Activated CD8-positive, alpha-beta memory T cell treated with anti-CD3 and anti-CD28 coated beads, Interleukin-2, amount 10 ng/mL, durations not matched to agents 7 days and 5 days (primary cell): ENCODE measurements at places on chromosomes 7 and 10. TPM values are rescaled to one million over a fixed set of nuclear protein-coding genes. Genes with fewer than 3 reads are reported as not detected.

DNA sequence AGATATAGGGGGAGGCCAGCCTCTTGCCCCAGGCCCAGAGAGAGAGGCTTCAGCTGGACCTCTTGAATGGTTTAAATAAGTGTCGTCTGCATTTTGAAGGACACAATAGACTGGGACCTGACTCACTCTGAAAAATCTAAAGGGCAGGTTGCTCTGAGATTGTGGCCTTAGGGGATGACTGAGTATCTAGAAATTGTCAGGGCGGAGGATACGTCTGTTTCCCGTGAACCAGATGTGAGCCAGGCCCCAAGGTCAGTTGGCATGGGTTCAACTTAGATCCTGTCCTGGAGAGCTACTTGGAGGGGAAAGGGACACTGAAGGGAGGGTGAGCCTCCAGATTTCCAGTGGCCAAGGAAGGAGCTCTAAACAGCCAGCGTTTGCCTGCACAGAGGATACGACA lies 110.2 kb downstream of the CHN2 start:
- H3K36me3 ChIP-seq, result no peaks in the 10 kb centered on the region
- no peak overlapping the region for H3K4me3 ChIP-seq
- H3K4me1 ChIP-seq, result no peaks in the 10 kb centered on the region
- H3K27ac ChIP-seq, result no peak overlapping the region
- no peak for DNase-seq
- peaks cover 10% of the 10 kb centered on the region for H3K27me3 ChIP-seq

GRCh38 chr7:70072220-70072619 lies 473.9 kb downstream of the AUTS2 start:
- no peaks in the 10 kb centered on the region for H3K4me1 ChIP-seq
- no peaks in the 10 kb centered on the region for H3K27me3 ChIP-seq
- no peak overlapping the region for H3K4me3 ChIP-seq

DNA sequence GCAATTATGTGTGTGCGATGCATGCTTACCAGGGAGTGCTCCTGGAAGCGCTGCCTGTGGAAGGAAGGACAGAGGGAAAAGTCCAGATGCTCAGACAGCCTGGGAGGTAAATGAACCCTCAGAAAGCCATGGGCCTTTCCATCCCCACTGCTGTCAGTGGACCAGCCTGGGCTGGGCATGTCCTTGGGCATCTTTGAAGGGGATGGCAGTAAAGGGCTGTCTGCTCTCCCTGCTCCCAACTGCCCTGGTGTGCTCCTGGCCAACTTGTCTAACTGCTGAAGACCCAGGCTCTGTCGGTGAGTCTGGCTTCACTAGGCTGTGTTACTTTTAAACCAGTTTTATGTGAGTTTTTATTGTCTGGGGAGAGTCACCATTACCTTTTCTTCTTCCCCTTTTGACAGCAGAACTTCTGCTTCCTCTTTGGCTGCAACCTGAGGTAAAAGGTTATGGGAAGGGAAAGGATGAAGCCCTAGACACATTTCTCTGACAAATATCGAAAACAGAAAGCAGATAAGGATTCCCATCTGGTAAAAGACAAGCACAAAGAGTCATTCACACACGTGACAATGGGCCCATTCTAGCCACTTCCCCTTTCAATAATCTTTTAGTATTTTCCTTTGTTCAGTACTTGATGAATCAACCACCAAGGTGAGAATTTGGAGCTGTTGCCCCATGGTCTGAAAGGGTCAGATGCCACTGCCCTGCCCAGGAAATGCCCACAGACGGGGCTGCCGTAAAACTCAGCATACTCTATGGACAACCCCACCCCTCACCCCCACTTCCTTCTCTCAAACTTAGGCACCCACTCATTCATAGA lies 27.6 kb upstream of the PIK3AP1 start:
- no peaks in the 10 kb centered on the region for H3K36me3 ChIP-seq
- DNase-seq, result peak; percentile 43
- H3K4me1 ChIP-seq, result peaks cover 18% of the 10 kb centered on the region
- peaks cover 4% of the 10 kb centered on the region for H3K27me3 ChIP-seq

DNA sequence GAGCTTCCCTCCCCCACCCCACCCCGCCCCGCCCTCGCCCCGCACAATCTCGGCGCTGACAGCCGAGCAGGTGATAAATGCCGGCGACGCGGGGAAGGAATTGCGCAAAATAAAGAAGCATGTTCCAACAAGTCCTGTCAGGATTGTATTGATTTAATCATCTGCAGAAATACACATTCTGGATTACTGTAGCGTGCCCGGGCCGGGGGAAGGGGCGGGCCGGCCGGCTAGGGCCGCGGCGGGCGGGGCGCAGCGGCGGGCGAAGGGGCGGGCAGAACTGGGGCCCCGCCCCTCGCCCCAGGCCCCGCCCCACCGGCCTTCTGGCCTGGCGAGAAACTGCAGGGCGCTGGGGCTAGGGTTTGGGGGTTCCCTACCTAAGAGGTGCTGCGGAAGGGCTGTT lies 88.9 kb upstream of the PAX2 start:
- peaks cover 18% of the 10 kb centered on the region for H3K4me1 ChIP-seq
- no peak overlapping the region for H3K27ac ChIP-seq
- H3K4me3 ChIP-seq, result no peak overlapping the region
- H3K27me3 ChIP-seq, result peaks cover 80% of the 10 kb centered on the region
- DNase-seq, result no peak

DNA sequence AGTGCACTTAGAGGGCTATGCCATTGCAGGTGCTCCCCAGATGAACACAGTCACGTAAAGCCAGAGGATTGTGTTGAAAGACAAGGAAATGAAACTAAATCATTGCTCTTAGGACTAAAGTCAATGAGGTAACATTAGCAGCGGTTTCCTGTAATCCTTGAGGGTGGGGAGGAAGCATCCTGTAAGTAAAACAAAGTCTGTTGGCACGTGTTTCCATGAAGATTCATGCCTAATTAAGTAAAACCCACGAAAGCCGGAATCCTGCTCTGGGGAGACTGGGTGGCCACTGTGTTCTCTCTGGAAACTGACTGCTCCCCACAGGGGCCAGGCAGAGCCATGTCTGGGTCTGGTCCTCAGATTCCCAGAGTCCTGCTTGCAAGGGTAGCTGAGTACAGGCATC lies 18.3 kb downstream of the STEAP1B start:
- H3K27me3 ChIP-seq, result peaks cover 16% of the 10 kb centered on the region
- no peak overlapping the region for H3K4me3 ChIP-seq
- no peak for DNase-seq
- peaks cover 10% of the 10 kb centered on the region for H3K4me1 ChIP-seq
- no peak overlapping the region for H3K27ac ChIP-seq

- peaks cover 76% of the 10 kb centered on the region for H3K27me3 ChIP-seq
- peak; percentile 49 for DNase-seq
- peak overlapping the region; percentile 58 for H3K27ac ChIP-seq
- H3K36me3 ChIP-seq, result no peaks in the 10 kb centered on the region
- peaks cover 19% of the 10 kb centered on the region for H3K4me1 ChIP-seq
Observed at GRCh38 chr10:45373003-45373575, 927 bp upstream of the ALOX5 start.

- no peak within 1 kb of the TSS for H3K27ac ChIP-seq
- peak; percentile 87 for DNase-seq
- no peaks in the 10 kb centered on the region for H3K4me1 ChIP-seq
- H3K27me3 ChIP-seq, result no peaks in the 10 kb centered on the region
- H3K4me3 ChIP-seq, result no peak within 1 kb of the TSS
Observed at GRCh38 chr7:76201732-76202665, at the start of gene SRRM3. SRRM3 (plus strand) TSS chr7:76201896; CDS start chr7:76235067, 33,171 bp downstream.

GRCh38 chr7:40888499-40888898 lies 753.7 kb downstream of the SUGCT start:
- no peaks in the 10 kb centered on the region for H3K36me3 ChIP-seq
- H3K27ac ChIP-seq, result no peak overlapping the region
- no peaks in the 10 kb centered on the region for H3K27me3 ChIP-seq
- H3K4me1 ChIP-seq, result no peaks in the 10 kb centered on the region

DNA sequence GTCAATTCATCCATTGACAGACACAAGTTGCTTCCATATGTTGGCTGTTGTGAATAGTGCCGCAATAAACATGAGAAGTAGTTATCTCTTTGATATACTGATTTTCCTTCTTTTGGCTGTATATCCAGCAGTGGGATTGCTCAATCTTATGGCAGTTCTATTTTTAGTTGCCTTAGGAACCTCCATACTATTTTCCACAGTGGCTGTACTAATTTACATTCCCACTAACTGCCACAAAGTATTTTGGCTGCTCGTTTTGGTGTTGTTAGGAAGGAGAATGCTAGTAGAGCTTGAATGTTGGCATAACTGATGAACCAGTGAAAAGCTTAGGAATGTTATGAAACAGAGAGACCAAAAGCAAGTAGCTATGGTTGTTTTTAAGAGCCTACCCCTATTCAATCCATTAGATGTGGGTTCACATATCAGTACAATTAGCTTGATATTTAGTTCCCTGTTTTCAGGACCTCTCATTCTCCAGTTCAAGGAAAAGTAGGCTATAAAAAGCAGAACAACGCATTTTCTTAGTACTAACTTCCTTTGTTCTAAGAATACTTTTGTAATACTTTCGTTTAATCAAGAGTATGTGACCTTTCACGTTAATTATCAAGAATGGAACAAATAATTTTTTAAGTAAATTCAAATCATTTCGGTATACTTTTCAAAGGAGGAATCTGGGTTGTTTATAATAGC lies 100.3 kb downstream of the FAS start:
- no peaks in the 10 kb centered on the region for H3K36me3 ChIP-seq
- no peak for DNase-seq
- no peak overlapping the region for H3K4me3 ChIP-seq
- H3K27ac ChIP-seq, result no peak overlapping the region
- no peaks in the 10 kb centered on the region for H3K27me3 ChIP-seq

- no peak overlapping the region for H3K4me3 ChIP-seq
- H3K4me1 ChIP-seq, result peaks cover 41% of the 10 kb centered on the region
- no peak for DNase-seq
- H3K36me3 ChIP-seq, result peaks cover 10% of the 10 kb centered on the region
- H3K27me3 ChIP-seq, result peaks cover 62% of the 10 kb centered on the region
Observed at GRCh38 chr7:148625342-148625741, 34.8 kb downstream of the C7orf33 start.

- no peak overlapping the region for H3K4me3 ChIP-seq
- no peaks in the 10 kb centered on the region for H3K36me3 ChIP-seq
- no peaks in the 10 kb centered on the region for H3K27me3 ChIP-seq
- H3K4me1 ChIP-seq, result no peaks in the 10 kb centered on the region
- H3K27ac ChIP-seq, result no peak overlapping the region
Observed at GRCh38 chr7:84336303-84336702, 141.7 kb upstream of the SEMA3A start.

GRCh38 chr10:5530412-5530806 lies 5.6 kb downstream of the CALML3 start:
- no peaks in the 10 kb centered on the region for H3K36me3 ChIP-seq
- H3K4me1 ChIP-seq, result no peaks in the 10 kb centered on the region
- peaks cover 4% of the 10 kb centered on the region for H3K27me3 ChIP-seq
- H3K27ac ChIP-seq, result no peak overlapping the region

- H3K36me3 ChIP-seq, result peaks cover 17% of the 10 kb centered on the region
- H3K27me3 ChIP-seq, result no peaks in the 10 kb centered on the region
- peak; percentile 47 for DNase-seq
- peak overlapping the region; percentile 83 for H3K4me3 ChIP-seq
- peaks cover 41% of the 10 kb centered on the region for H3K4me1 ChIP-seq
- H3K27ac ChIP-seq, result peak overlapping the region; percentile 91
Observed at GRCh38 chr7:26292768-26293560, 1.3 kb downstream of the SNX10 start.

DNA sequence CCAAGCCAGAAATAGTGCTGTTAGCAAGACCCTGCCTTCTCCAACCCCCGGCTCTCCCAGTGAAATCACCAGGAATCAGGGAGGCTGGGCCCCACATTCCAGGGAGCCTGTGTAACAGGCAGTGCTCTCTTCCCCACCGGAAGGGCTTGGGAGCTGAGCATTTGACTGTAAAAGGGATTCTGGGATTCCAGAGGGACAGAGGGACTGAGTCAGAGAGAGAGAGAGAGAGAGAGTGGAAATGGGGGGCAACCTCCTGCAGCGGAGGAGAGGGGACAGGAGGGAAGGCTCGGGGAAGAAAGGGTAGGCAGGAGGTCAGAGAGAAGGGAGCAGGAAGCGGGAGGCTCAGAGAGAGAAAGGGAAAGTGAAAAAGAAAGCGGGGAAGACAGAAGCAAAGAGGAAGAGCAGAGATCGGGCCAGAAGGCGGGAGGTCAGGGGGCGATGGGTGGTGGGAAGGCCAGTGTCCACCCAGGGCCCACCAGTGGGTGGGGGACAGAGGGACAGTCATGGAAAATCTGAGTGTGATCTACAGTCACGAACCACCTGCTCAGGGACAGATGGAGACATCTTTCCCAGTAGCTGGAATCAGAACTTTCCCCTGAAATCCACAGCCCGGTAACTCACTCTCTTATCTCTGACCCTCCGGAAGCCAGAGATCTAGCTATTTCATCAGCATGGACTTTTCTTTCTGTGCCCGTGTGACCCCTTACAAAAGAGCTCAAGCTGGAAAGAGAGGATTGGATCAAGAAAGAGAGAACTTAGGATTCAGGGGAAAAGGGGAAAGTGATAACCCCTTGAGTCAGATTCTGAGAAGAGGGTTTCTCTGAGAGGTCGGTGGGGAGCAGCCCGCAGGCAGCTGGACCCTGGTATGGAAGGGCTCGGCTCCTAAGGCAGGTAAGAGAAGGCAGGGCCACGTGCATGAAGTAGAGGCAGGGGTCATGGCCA lies 4.6 kb upstream of the SERPINE1 start:
- H3K4me1 ChIP-seq, result peaks cover 37% of the 10 kb centered on the region
- no peaks in the 10 kb centered on the region for H3K36me3 ChIP-seq
- peaks cover 56% of the 10 kb centered on the region for H3K27me3 ChIP-seq
- peak overlapping the region; percentile 54 for H3K4me3 ChIP-seq
- no peak overlapping the region for H3K27ac ChIP-seq

GRCh38 chr7:55156919-55157763 lies 138.3 kb downstream of the EGFR start:
- H3K4me1 ChIP-seq, result no peaks in the 10 kb centered on the region
- H3K4me3 ChIP-seq, result no peak overlapping the region
- H3K27me3 ChIP-seq, result peaks cover 3% of the 10 kb centered on the region
- H3K27ac ChIP-seq, result no peak overlapping the region

GRCh38 chr7:90216080-90216674 lies 4.6 kb downstream of the STEAP2 start:
- no peaks in the 10 kb centered on the region for H3K36me3 ChIP-seq
- no peak overlapping the region for H3K4me3 ChIP-seq
- no peak for DNase-seq

DNA sequence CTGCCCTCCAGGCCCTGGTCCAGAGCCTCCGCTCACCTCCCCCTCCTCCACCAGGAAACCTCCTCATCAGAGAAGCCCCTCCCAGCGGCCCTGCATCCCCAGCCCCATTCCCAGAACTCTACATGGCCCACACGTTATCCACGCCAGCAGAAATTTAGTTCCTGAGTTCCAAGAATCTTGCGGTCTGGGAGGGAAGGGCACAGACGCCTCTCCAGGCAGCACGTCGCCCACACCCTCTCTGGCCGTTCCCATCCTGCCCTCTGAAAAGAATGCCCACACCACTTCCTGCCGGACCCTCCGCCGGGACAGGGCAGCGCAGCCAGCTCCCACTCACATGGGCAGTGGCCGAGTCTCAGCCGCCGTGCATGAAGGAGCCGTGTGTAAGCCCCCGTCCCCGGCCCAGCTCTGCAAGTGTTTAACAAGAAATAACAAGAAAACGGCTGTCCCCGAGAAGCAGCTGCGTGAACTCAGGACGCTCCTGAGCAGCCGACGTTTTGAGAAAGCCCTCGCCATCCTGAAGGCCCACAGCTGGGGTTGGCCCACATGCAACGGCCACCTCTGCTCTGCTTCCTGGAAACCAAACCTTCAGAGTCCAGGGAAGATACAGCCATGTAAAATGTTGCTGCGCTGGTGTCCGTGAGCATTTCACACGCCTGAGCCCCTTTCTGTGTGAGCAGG lies 17.4 kb downstream of the ADGRA1 start:
- no peak overlapping the region for H3K27ac ChIP-seq
- no peak for DNase-seq
- peaks cover 5% of the 10 kb centered on the region for H3K36me3 ChIP-seq
- peaks cover 4% of the 10 kb centered on the region for H3K27me3 ChIP-seq
- H3K4me3 ChIP-seq, result no peak overlapping the region
- no peaks in the 10 kb centered on the region for H3K4me1 ChIP-seq

MSMB gene
- total RNA-seq, result not detected

GRID1 gene
- total RNA-seq, result not detected

IDI2 gene
- total RNA-seq, result not detected

UPK3BL2 gene
- total RNA-seq, result 11.0 TPM

C10orf62 gene
- not detected for total RNA-seq

SLC39A12 gene
- total RNA-seq, result not detected

TAS2R3 gene
- 0.70 TPM for total RNA-seq
